Astrocyte (in vitro differentiated cells and primary cell): ENCODE measurements at places on chromosomes 2 and 18. TPM values are rescaled to one million over a fixed set of nuclear protein-coding genes. Genes with fewer than 3 reads are reported as not detected.
A peak's percentile ranks its signal among the peaks of the same experiment; 100 is the strongest.

GRCh38 chr18:4755848-4756247, 300.7 kb upstream of the DLGAP1 start:
- H3K36me3 ChIP-seq = no peaks in the 10 kb centered on the region
- H3K27ac ChIP-seq = no peak overlapping the region
- no peaks in the 10 kb centered on the region for H3K27me3 ChIP-seq
- H3K4me3 ChIP-seq = no peak overlapping the region
- DNase-seq = no peak
- no peaks in the 10 kb centered on the region for H3K4me1 ChIP-seq

DNA sequence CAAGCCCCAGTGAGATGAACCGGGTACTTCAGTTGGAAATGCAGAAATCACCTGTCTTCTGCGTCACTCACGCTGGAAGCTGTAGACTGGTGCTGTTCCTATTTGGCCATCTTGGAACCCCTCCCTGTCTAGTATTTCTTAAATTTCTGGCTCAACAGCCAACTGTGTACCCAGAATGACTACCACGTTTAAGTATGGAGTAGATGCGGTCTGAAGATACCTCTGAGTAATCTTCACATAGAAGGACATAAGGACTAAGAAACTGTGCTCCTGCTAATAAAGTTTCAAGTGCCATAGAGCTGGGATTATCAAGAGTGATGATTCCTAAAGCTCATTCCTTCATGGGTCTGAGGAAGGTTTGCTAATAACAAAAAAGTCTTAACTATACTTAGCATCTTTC, 20.4 kb downstream of the TRAK2 start:
- H3K36me3 ChIP-seq = peaks cover 2% of the 10 kb centered on the region
- H3K27ac ChIP-seq = no peak overlapping the region
- H3K4me3 ChIP-seq = no peak overlapping the region
- peaks cover 17% of the 10 kb centered on the region for H3K4me1 ChIP-seq

The SPOPL gene
- total RNA-seq = 22.6 and 23.2 TPM in 2 replicates

- H3K27me3 ChIP-seq = no peaks in the 10 kb centered on the region
- no peak overlapping the region for H3K27ac ChIP-seq
- no peaks in the 10 kb centered on the region for H3K36me3 ChIP-seq
Observed at GRCh38 chr2:157447031-157447430, 3.1 kb upstream of the CYTIP start.

The LIMS3 gene
- total RNA-seq = 3.2 and 7.1 TPM in 2 replicates

The TSGA10 gene
- total RNA-seq = 2.4 and 3.9 TPM in 2 replicates

DNA sequence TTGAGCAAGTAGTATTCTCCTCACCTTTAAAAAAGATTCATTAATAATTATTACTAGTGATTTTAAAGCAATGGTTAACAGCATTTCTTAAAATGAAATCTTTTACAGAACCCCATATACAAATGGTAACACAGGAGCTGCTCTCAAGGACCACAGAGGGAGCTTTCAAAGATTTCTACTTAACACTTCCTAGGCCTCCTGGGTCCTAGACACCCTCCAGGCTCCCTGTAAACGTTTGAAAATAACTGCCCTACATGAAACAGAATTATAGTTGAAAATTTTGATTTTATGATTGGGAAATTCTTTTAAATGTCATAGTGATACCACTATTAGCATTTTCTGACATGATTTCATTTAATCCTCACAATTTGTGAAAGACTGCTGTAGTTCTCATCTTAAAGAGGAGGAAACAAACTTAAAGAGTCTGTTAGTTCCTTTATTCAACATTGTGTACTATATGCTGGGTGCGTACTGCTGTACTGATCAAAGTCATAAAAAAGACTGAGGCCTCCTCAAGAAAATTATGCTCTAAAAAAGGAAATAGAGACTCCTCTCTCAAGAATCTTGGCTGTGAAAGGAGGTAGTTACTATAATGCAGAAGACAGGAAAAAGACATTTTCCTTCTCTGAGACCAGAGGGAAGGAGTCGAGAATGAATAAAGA, 10.6 kb downstream of the CUL3 start:
- no peak for DNase-seq
- no peaks in the 10 kb centered on the region for H3K4me1 ChIP-seq
- no peaks in the 10 kb centered on the region for H3K27me3 ChIP-seq

The HOXD12 gene
- total RNA-seq = not detected in 2 replicates

- H3K4me3 ChIP-seq = no peak overlapping the region
- no peaks in the 10 kb centered on the region for H3K36me3 ChIP-seq
- no peak overlapping the region for H3K27ac ChIP-seq
- no peak for DNase-seq
- H3K4me1 ChIP-seq = no peaks in the 10 kb centered on the region
Observed at GRCh38 chr18:39375066-39375465, 1809.5 kb upstream of the CELF4 start.

The COL6A3 gene
- 200 and 560 TPM in 2 replicates for total RNA-seq

DNA sequence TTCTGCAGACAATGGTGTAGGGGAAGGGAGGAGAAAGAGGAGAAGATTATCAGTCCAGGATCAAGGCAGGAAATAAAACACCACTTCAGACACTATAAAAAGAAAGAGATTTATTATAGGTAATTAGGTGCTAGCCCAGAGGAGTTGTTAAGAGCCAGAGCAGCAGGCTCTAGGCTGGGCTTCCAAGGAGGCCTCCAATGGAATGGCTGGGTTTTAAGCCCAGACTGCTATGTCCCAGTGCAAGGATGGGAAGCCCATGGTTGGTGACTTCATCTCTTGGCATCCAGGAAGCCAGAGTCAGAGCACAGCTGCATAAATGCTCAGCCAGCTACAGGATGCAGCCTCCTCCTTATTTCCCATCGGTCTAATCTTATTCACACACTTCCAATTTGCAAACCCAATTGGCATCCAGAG, 95.6 kb downstream of the LAMA3 start:
- H3K4me3 ChIP-seq = no peak overlapping the region
- peaks cover 2% of the 10 kb centered on the region for H3K27me3 ChIP-seq
- peak; percentile 89 for DNase-seq

DNA sequence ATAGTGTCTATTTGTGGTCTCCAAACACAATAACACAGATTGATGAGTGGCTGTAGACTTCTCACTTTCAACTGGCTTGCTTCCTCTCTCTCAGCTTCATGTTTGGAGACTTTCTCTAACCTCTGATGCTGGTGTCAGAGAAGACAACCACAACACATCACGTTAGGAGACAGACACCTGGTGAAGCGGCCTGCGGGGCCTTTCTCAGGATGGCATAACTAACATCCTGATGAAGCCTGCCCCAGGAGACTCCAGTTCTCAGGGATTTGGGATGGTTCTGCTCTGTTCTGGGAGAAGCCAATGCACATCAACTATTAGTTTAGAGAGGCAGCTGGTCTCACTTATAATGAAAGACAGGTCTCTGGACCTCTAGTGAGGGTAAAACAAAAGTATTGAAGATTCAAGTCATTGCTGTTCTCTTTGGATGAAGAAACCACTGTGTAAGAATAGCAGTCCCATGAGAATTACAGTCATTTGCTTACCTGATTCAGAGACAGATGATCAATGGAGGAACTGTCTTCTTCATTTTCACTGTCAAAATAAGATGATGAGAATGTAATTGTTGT, 2.0 kb downstream of the IL1A start:
- H3K4me3 ChIP-seq = no peak overlapping the region
- H3K27ac ChIP-seq = no peak overlapping the region
- no peaks in the 10 kb centered on the region for H3K36me3 ChIP-seq

The CCDC74A gene
- total RNA-seq = 6.5 and 7.2 TPM in 2 replicates

The TUBB8B gene
- not detected in 2 replicates for total RNA-seq

The CD8B2 gene
- total RNA-seq = not detected in 2 replicates

- peak overlapping the region; percentile 68 for H3K27ac ChIP-seq
- H3K4me3 ChIP-seq = no peak overlapping the region
- peaks cover 10% of the 10 kb centered on the region for H3K4me1 ChIP-seq
- no peaks in the 10 kb centered on the region for H3K27me3 ChIP-seq
- DNase-seq = peak; percentile 79
- no peaks in the 10 kb centered on the region for H3K36me3 ChIP-seq
Observed at GRCh38 chr18:32317651-32318050, 127.8 kb downstream of the MEP1B start.

DNA sequence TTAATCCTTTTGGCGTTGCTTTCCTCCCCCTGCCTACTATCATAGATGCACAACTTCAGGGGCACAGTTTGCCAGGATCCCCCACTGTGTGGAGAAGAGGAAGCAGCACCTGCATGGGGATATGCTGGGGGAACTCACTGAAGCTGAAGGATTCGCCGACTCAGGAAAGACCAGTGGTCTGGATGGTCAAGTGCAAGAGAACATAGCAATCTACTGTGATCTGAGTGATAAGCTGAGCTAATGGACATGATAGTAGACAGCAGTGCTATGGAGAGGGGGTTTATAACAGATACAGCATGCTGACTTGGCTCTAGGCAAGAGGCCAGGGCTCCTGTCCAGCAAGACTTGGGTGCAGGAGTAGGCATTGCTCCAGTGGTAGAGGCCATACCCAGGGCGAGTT, 124.4 kb upstream of the NRP2 start:
- H3K4me3 ChIP-seq = no peak overlapping the region
- DNase-seq = no peak
- H3K36me3 ChIP-seq = no peaks in the 10 kb centered on the region
- no peaks in the 10 kb centered on the region for H3K27me3 ChIP-seq
- no peaks in the 10 kb centered on the region for H3K4me1 ChIP-seq

DNA sequence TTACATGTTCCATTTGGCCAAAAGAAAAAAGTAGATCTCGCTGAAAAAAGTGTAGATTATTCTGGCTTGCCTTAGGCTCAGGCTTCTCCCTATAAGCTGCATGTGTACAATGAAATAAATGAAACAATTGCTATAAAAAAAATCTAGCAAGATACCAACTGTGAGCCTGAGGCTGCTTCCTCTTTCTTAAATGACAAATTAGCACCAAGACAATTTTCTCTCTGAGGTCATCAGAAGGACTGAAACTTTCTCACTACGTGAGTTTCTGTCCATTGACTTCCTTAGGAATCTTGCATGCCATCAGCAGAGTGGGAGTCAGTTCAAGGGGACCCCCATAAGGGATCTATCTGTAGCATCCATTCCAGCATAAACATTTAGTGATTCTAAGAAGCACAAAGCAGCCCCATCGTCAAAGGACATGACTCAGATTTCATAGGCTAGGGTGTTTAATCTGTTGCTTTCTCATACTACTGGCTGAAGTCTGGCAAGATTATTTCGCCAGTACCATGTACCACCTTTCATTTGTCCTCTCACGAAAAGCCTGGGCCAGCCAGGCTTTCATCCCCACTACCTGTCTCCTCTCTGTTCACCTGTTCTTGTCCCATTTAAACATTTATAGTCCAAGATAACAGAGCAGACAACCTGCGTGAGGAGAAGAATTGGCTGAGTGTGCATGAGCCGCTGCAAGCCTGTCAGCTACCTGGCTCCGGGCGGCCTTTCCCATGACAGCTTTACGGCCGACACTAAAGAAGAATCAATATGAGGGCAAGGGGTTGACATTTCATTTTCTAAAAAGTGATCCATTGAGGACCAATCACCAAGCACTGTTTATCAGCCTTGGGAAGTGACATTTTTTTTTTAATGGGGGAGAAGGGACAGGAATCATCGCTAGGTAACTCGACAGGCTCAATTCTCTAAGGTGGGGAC, 120.0 kb downstream of the EPHA4 start:
- no peak overlapping the region for H3K27ac ChIP-seq
- H3K36me3 ChIP-seq = no peaks in the 10 kb centered on the region
- no peak overlapping the region for H3K4me3 ChIP-seq
- no peaks in the 10 kb centered on the region for H3K27me3 ChIP-seq

The TRABD2A gene
- 2.6 and 3.2 TPM in 2 replicates for total RNA-seq

The GRB14 gene
- 8.6 and 11.1 TPM in 2 replicates for total RNA-seq

- H3K27ac ChIP-seq = no peak overlapping the region
- H3K4me1 ChIP-seq = no peaks in the 10 kb centered on the region
- H3K4me3 ChIP-seq = no peak overlapping the region
- H3K27me3 ChIP-seq = no peaks in the 10 kb centered on the region
Observed at GRCh38 chr2:74066491-74067203, 81.1 kb downstream of the BOLA3 start.

DNA sequence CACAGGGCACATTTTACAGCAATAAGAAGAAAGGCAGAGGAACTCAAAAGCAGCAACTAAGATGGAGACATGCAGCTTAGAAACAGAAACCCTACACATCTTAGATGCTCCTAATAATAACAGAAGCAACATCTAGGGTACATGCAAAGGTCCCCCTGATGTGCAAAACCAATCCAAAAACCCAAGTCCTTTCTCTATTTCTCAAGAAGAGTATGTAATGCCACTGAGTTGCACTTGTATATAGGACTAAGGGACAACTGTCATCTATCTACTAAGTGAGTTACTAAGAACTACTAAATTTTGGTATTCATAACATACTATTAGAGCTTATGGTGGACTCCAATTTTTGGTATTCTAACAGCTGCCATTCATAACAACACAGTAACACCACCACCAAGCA, 28.4 kb downstream of the HNRNPLL start:
- peaks cover 36% of the 10 kb centered on the region for H3K36me3 ChIP-seq
- no peaks in the 10 kb centered on the region for H3K27me3 ChIP-seq
- no peak overlapping the region for H3K4me3 ChIP-seq
- DNase-seq = no peak
- peaks cover 8% of the 10 kb centered on the region for H3K4me1 ChIP-seq

The PRSS56 gene
- total RNA-seq = not detected in 2 replicates

The ATOH8 gene
- 1.2 and 1.9 TPM in 2 replicates for total RNA-seq

GRCh38 chr18:57839942-57840381, 36.8 kb upstream of the ATP8B1 start:
- H3K27ac ChIP-seq = peak overlapping the region; percentile 73
- H3K4me1 ChIP-seq = peaks cover 19% of the 10 kb centered on the region

The SPATS2L gene
- total RNA-seq = 192 and 221 TPM in 2 replicates

- no peak overlapping the region for H3K4me3 ChIP-seq
- peaks cover 8% of the 10 kb centered on the region for H3K4me1 ChIP-seq
- no peaks in the 10 kb centered on the region for H3K36me3 ChIP-seq
- H3K27me3 ChIP-seq = no peaks in the 10 kb centered on the region
- H3K27ac ChIP-seq = no peak overlapping the region
- no peak for DNase-seq
Observed at GRCh38 chr2:43333101-43333655, 106.8 kb upstream of the ZFP36L2 start.

DNA sequence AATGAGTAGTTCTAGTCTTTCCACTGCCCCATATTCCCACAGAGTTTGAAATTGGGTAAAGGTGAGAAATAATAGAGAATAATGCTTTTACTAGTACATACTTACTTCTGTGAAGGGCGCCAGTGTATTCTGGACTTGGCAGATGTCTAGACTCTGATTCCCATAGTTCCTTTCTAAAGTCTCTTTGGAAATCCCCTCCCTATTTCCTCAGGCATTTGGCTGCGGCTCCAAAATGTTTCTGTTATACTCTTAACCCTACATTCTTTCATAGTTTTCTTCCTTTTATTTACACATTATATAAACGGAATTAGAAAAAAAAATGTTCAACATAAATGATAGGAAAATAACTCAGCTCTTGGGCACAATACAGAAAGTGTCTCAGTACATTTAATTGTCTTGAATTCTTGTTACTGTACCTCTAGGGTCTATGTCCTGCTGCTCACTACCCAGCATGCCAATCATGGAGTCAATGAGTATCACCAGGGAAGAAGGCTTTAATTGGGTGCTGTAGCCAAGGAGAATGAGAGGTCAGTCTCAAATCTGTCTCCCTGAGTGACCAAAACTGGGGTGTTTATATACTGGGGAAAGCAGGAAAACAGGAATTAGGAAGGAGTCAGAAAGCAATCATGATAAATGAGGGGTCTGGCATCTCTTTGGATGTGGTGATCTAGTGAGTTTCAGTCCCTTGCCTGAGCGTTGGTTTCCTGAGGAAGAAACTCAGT, 147.8 kb upstream of the MMADHC start:
- peaks cover 25% of the 10 kb centered on the region for H3K4me1 ChIP-seq
- H3K36me3 ChIP-seq = no peaks in the 10 kb centered on the region
- H3K27ac ChIP-seq = no peak overlapping the region
- no peaks in the 10 kb centered on the region for H3K27me3 ChIP-seq

The EVA1A gene
- total RNA-seq = 19.0 and 28.6 TPM in 2 replicates

- DNase-seq = no peak
- H3K27me3 ChIP-seq = no peaks in the 10 kb centered on the region
- no peak overlapping the region for H3K27ac ChIP-seq
- no peaks in the 10 kb centered on the region for H3K36me3 ChIP-seq
Observed at GRCh38 chr18:70387027-70387426, 98.2 kb downstream of the SOCS6 start.

The SMAD4 gene
- total RNA-seq = 84.3 and 87.7 TPM in 2 replicates

The IL1R1 gene
- 6.9 and 7.5 TPM in 2 replicates for total RNA-seq
